CD4-positive, alpha-beta T cell (primary cell): ENCODE measurements at places on chromosomes 16 and 17. TPM values are rescaled to one million over a fixed set of nuclear protein-coding genes. Genes with fewer than 3 reads are reported as not detected.
A peak's percentile ranks its signal among the peaks of the same experiment; 100 is the strongest.

Gene MT4
- not detected for total RNA-seq

Gene MYOCD
- total RNA-seq = not detected

Gene RGS11
- total RNA-seq = not detected

Gene VASN
- total RNA-seq = 0.77 TPM

Gene CTRB2
- not detected for total RNA-seq

Gene TMEM114
- total RNA-seq = not detected

Gene RNF222
- total RNA-seq = 1.2 TPM

Gene TSPOAP1
- 17.8 TPM for total RNA-seq

GRCh38 chr16:67027046-67027445 is 1.9 kb upstream of the CBFB start:
- no peak overlapping the region for H3K27ac ChIP-seq
- H3K4me1 ChIP-seq = peaks cover 37% of the 10 kb centered on the region
- H3K4me3 ChIP-seq = no peak overlapping the region
- H3K36me3 ChIP-seq = peaks cover 3% of the 10 kb centered on the region

GRCh38 chr17:43911904-43912303 is 4.6 kb upstream of the MPP2 start:
- peaks cover 19% of the 10 kb centered on the region for H3K4me1 ChIP-seq
- no peak for DNase-seq
- H3K36me3 ChIP-seq = no peaks in the 10 kb centered on the region
- H3K27ac ChIP-seq = no peak overlapping the region

GRCh38 chr17:61926826-61927207 is 965 bp downstream of the INTS2 start:
- peaks cover 18% of the 10 kb centered on the region for H3K4me1 ChIP-seq
- H3K4me3 ChIP-seq = peak overlapping the region; percentile 62
- H3K27ac ChIP-seq = peak overlapping the region; percentile 78
- H3K36me3 ChIP-seq = peaks cover 17% of the 10 kb centered on the region
- H3K27me3 ChIP-seq = no peaks in the 10 kb centered on the region

GRCh38 chr17:17129466-17129865 is 76.7 kb downstream of the PLD6 start:
- H3K4me1 ChIP-seq = peaks cover 53% of the 10 kb centered on the region
- H3K27ac ChIP-seq = no peak overlapping the region
- no peak overlapping the region for H3K4me3 ChIP-seq
- no peaks in the 10 kb centered on the region for H3K27me3 ChIP-seq
- H3K36me3 ChIP-seq = peaks cover 62% of the 10 kb centered on the region
- DNase-seq = no peak

GRCh38 chr17:62588109-62588508 is 39.4 kb upstream of the MRC2 start:
- DNase-seq = no peak
- no peak overlapping the region for H3K4me3 ChIP-seq
- no peak overlapping the region for H3K27ac ChIP-seq
- H3K4me1 ChIP-seq = no peaks in the 10 kb centered on the region

- peaks cover 23% of the 10 kb centered on the region for H3K36me3 ChIP-seq
- H3K4me1 ChIP-seq = peaks cover 10% of the 10 kb centered on the region
- DNase-seq = no peak
- no peak overlapping the region for H3K4me3 ChIP-seq
- H3K27ac ChIP-seq = no peak overlapping the region
Measured at GRCh38 chr16:68146585-68146984, 61.4 kb downstream of the NFATC3 start.

DNA sequence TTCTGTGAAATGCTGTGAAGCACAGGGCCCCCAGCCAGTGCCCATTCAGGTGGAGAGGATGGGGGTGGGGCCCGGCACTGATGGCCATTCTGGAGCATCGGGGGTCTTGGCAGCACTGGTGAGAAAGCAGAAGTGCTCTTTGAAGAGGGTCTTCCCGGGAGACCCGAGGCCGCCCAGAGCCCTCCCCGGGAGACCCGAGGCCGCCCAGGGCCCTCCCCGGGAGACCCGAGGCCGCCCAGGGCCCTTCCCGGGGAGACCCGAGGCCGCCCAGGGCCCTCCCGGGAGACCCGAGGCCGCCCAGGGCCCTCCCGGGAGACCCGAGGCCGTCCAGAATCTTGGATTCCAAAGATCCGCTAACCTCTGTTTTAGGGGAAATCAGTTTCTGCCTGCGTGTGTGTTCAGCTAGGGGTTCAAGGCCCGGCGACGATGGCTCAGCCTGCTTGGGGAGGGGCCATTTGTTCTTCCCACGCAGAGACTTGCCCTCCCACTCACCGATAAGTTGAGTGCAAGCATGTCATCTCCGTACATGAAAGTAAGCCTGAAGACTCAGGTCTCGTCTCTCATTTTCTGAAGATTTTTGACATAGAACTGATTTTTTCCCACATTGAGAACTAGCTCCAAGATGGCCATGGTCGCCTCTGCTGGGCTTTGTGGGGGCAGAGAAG is 35.2 kb upstream of the CAPN15 start:
- no peaks in the 10 kb centered on the region for H3K27me3 ChIP-seq
- no peak for DNase-seq
- H3K4me1 ChIP-seq = no peaks in the 10 kb centered on the region

- no peak overlapping the region for H3K27ac ChIP-seq
- peaks cover 3% of the 10 kb centered on the region for H3K36me3 ChIP-seq
- H3K4me1 ChIP-seq = no peaks in the 10 kb centered on the region
- no peaks in the 10 kb centered on the region for H3K27me3 ChIP-seq
Measured at GRCh38 chr16:88669980-88670379, 7.1 kb upstream of the MVD start.

- no peak overlapping the region for H3K4me3 ChIP-seq
- H3K4me1 ChIP-seq = peaks cover 9% of the 10 kb centered on the region
- no peak overlapping the region for H3K27ac ChIP-seq
- H3K27me3 ChIP-seq = no peaks in the 10 kb centered on the region
- H3K36me3 ChIP-seq = no peaks in the 10 kb centered on the region
Measured at GRCh38 chr17:32558997-32559650, 72.3 kb downstream of the CDK5R1 start.

DNA sequence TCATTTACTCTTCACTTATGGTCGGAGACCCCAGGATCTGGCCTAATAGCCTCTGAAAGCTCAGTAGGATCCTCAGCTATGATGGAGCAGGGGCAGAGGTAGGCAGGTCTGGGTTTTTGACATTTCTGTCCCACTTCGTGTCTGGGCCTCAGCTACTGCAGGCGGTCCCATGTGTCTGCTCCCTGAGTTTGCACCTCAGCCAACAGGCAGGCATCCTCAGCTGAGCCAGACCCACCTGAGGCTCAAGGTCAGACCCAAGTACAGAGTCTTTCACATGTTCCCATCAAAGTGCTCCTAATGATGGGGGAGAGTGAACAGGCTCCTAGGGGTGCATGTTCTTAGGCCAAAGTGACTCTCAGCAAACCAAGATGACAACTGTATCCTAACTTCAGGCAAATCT is 2.9 kb upstream of the RASL10B start:
- H3K27ac ChIP-seq = no peak overlapping the region
- H3K36me3 ChIP-seq = peaks cover 41% of the 10 kb centered on the region
- H3K27me3 ChIP-seq = no peaks in the 10 kb centered on the region
- no peak for DNase-seq
- H3K4me3 ChIP-seq = no peak overlapping the region

DNA sequence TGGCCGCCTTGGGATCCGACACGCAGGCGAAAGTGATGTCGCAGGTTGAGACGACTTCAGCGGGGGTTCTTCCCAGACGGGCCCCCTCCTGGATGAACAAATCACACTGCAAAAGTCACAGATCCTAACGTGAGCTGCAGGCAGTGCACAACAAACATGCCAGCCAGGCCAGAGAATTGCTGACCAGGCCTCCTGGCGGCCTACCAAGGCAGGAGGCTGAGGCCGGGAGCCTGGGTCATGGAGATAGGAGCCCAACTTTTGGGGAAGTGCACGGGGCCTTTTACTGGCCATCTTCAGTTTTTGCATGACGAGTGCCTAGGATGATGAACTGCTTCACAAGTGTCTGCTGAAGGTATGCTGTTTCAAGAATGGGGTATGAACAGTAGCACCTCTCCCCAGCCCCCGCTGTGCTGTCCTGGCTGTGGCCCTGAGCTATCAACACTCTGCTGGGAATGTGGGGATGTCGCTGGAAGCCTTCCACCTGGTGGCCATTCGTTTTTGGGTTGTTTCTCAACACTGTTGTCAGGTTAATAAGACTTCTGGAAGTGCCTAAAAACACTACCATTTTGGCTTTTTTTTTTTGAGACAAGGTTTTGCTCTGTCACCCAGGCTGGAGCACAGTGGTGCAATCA is 12.2 kb upstream of the ROGDI start:
- no peak overlapping the region for H3K4me3 ChIP-seq
- no peaks in the 10 kb centered on the region for H3K4me1 ChIP-seq
- no peaks in the 10 kb centered on the region for H3K27me3 ChIP-seq
- no peak overlapping the region for H3K27ac ChIP-seq
- H3K36me3 ChIP-seq = peaks cover 78% of the 10 kb centered on the region

- H3K27ac ChIP-seq = no peak overlapping the region
- H3K36me3 ChIP-seq = no peaks in the 10 kb centered on the region
- H3K4me1 ChIP-seq = no peaks in the 10 kb centered on the region
- H3K27me3 ChIP-seq = no peaks in the 10 kb centered on the region
- no peak for DNase-seq
Measured at GRCh38 chr16:1481906-1482835, 6.6 kb downstream of the PTX4 start.

- no peak overlapping the region for H3K27ac ChIP-seq
- no peaks in the 10 kb centered on the region for H3K4me1 ChIP-seq
Measured at GRCh38 chr16:5024632-5025031, 9.1 kb downstream of the NAGPA start.

DNA sequence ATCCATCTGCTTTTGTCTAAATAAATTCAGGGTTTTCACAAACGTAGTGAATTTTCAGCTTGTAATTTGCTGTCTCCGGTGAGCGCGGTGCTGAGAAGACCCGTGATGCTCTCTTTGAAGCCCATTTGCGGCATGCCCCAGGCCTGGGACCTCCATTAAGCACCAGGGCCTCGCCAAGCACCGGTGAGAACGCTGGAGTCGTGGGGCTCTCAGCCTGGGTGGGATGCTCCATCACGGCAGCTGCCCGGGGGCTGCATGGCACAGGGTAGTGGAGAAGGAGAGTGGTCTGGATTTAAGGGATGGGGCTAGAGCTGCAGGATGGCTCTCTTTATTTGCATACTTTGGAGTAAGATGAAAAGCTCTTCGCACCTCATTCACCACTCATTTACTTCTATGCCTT is 248.7 kb downstream of the ABCC12 start:
- no peaks in the 10 kb centered on the region for H3K4me1 ChIP-seq
- DNase-seq = no peak
- H3K27ac ChIP-seq = no peak overlapping the region

DNA sequence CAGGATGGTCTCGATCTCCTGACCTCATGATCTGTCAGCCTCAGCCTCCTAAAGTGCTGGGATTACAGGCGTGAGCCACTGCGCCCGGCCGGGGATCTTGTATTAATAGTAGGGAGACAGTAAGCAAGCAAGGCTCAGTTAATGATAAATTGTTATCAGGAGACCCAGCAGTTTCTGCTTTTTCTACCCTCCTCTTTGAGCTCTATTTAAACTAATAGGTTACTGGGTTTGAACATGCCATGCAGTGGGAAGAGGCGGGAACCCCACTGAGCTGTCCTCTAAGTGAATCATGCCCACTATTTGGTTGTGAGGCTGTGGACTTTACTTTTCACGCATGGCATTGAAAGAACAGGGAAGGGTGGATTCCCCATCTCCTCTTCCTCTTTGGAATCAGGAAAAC is 223.9 kb downstream of the WWOX start:
- H3K27me3 ChIP-seq = no peaks in the 10 kb centered on the region
- no peak overlapping the region for H3K27ac ChIP-seq
- H3K4me3 ChIP-seq = no peak overlapping the region

DNA sequence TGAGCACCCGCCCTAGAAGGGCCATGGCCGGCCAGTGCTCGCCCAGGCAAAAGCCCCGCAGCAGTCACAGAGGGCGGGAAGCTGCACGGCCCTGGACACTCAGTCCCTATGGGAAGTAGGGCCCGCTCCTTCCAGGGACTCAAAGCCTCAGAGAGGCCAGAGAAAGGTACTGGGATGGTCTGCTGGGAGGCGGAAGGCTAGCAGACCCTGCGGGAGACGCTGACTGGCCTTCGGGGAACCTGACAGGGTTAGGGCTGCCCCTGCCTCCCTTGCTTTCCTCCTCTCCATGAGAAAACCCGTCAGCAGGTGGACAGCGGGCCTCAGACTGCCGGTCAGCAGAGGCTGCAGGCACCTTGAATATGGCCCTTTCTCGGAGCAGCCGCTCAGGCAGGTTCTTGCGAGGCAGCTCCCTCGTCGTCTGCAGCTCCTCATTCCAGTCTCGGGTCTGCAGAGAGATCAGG is 11.5 kb downstream of the CLUH start:
- H3K27me3 ChIP-seq = no peaks in the 10 kb centered on the region
- DNase-seq = no peak
- no peaks in the 10 kb centered on the region for H3K4me1 ChIP-seq
- H3K36me3 ChIP-seq = peaks cover 61% of the 10 kb centered on the region

DNA sequence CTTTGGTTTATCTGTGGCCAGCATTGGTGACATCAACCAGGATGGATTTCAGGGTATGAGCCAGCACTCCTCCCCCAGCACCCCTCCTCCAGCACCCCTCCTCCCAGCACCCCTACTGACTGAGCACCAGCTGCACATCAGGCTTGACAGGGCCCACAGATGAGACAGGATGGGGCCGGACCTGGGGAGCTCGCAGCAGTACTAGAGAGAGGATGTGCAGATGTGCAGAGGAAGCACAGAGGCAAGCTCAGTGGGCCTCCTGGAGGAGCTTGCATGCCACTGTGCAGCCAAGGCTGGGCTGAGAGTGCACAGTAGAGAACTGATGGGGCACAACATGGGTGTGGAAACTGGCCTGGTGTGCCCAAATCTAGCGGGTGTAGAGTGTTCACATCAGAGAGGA is 16.2 kb downstream of the ITGA3 start:
- H3K27ac ChIP-seq = no peak overlapping the region
- no peak for DNase-seq
- no peaks in the 10 kb centered on the region for H3K4me1 ChIP-seq
- no peaks in the 10 kb centered on the region for H3K27me3 ChIP-seq

DNA sequence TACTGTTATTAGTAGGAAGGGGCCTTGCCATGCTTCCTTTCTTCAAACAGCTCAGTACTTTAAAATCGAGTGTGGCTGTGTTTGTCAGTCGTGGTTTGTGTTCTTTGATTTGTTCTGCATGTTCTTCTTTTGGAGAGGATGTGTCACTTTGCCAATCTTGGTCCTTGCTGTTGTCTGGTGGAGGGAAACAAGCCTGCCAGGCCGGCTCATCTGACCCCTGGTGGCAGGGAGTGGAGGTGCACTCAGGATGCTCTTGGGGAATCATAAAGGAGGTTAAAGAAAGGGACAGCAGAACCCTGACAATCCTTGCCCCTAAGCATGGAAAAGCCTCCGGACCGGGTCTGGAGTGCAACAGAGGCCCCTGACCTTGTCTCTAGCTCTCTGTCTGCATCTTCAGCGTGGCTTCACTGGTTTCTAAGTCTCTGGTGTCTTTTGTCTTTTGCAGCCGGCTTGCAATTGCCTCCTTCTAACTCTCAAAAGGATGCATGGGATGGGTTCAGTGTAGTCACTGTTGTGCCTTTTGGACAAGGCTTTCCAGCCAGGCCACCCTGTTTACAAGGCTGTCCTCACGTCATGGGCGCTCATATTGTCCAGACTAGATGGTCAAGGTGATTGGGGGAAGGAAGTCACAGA is 135.8 kb downstream of the WWOX start:
- H3K27ac ChIP-seq = no peak overlapping the region
- H3K4me3 ChIP-seq = no peak overlapping the region
- H3K27me3 ChIP-seq = no peaks in the 10 kb centered on the region
- no peaks in the 10 kb centered on the region for H3K36me3 ChIP-seq
